ENCODE measurements at places on chromosomes 3 and 15. TPM values are rescaled to one million over a fixed set of nuclear protein-coding genes. Genes with fewer than 3 reads are reported as not detected.

Gene IFT57
- polyA plus RNA-seq, result 39.1 TPM

Gene TLR9
- not detected for polyA plus RNA-seq

DNA sequence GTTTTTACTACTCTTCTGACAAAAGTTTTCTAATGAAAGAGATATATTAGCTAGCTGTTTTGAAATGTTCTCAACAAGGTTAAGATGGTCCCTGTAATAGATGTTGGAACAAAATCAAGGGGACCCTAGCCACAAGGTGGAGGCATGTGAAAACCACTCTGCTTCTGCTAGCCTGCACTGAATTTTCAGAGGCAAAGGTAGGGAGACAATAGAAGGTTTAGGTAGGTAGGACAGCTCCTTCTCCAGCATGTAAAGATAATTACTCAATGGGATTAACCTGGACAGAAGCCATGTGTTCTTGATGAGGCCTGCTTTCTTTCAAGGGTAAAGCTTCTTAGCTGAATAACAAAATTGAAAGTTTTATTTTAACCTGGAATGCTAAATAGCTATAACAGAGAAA is 333.5 kb downstream of the LSAMP start:
- no peak for DNase-seq

- DNase-seq, result peak; percentile 21
Measured at GRCh38 chr3:35651851-35652250, 12.5 kb downstream of the ARPP21 start.

DNA sequence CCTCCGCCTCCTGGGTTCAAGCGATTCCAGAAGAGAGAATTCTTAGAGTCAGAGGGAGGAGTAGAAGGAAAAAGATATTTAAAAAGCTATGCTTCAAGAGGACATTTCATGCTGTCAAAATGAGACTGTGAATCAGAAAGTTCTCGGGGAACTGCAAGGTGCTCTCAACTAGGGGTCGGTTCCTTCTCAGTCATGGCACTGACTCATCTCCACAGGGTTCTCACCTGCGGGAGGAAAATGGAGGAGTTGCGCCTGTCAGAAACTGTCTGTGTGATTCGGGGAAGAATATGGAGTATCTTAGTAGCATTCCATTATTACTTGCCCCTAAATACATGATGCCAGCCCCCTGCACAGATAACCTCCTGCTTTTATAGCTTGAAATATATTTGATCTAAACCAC is 47.4 kb downstream of the APH1B start:
- DNase-seq, result no peak

- DNase-seq, result no peak
Measured at GRCh38 chr3:156817646-156818272, 8.4 kb upstream of the LEKR1 start.

GRCh38 chr15:81473177-81473576 is 99.2 kb upstream of the TMC3 start:
- DNase-seq, result no peak

DNA sequence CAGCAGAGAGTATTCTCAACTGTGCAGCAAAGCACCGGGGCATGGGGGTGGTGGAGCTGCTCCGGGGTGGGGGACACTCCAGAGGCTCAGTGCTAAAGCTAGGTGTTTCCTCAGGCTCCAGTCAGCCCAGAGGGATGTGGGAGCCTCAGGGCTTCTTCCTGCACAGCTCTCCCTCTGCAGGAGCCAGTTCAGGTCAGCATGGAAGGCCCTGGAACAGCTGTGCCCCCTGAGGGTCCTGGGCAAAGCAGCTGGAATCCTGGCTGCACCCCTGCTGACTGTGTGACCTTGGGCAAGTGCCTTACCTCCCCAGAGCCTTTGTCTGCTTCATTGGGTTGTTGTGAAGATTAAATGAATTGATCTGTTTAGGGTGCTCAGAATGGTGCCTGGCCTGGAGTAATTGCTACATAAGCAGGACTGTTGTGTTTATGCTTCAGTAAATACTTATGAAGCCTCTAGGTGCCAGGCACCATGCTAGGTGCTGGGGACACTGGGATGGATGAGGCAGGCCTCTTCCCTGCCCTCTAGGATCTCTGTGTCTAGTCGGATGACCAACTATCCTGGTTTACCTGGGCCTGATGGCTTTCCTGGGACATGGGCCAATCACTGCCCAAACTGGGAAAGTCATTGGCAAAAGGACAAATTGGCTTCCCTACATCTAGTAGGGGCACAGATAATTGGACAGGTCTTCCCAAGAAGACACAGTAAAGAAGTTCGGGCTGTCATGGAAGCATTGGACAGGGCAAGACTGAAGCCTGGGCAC is 64.2 kb upstream of the LCTL start:
- DNase-seq, result no peak
